ENCODE measurements at places on chromosomes 1 and 21.

- DNase-seq = no peak
Measured at GRCh38 chr1:185670187-185670627, 64.0 kb upstream of the HMCN1 start.

DNA sequence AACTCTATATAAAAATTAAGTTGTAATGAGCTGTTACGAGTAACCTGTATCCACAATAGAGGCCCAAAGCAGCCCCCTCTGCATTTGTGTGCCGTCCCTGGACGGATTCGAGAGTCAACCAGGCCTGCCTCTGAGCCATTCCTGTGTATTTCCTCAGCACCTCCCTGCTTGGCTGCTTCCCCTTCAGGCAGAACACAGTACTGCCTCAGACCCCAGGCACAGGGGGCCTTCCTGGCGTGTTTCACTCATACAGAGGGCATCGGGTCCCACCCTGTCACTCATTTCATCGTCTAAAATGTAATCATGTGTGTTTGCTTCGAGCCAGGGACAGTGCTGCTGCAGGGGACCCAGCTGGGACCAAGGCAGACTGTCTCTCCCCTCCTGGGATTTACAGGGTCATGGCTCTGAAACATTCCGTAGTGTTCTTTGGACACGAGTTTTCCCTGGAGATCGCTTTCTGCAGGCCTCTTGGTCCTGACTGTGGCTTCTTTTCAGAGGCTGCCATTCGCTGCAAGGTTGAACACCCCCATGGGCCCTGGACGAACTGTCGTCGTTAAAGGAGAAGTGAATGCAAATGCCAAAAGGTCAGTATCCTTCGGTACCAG lies 19.4 kb downstream of the LGALS8 start:
- DNase-seq = no peak

- DNase-seq = no peak
Measured at GRCh38 chr1:26203642-26204318, 13.4 kb downstream of the CATSPER4 start.

DNA sequence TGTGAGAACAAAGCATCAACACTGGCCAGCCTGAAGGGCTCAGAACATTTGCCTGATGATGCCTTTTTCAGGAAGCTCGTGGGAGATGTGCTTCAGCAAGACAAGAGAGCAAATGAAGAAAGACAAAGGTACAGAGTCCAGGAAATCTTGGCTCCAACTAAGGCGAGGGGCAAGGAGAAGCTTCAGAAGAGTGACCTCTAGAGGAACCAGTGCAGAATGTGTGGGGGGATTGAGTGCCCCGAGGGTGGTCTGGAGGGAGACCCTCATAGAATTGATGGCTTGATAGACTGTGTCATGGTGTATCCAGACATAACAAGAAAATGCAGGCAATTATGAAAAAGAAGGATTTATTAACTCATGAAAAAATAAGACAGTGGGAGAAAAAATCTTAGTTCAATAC lies 15.3 kb upstream of the NLRP3 start:
- no peak for DNase-seq

DNA sequence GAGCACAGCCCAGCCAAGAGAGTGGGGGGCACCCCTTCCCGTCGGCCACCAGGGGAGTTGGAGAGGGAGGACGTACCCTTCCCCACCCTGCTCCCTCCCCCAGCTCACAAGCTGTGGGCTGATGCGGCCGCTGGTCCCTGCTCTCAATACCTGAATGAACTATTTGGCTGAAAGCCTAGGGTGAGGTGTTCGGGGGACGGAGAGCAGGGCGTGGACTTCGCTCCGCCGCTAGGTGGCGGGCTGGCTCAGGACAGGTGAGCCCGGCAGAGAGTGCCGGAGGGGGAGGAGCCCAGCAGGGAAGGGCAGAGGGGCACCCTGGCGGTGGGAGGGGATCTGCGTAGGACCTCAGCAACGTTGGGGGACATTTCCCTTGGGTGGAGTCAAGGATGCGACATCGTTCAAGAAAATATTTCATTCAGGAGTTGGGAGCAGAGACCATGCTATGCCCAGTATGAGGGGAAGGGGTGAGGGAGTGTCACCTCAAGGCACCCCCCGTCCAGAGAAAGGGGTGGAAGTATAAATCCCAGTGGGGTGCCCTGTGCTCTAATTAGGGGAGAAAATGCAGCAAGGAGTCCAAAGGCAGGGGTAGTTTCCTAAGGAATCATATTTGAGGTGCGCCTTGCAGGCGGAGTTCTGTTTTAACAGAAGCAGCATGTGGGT lies 12.0 kb upstream of the RHBG start:
- peak; percentile 77 for DNase-seq

DNA sequence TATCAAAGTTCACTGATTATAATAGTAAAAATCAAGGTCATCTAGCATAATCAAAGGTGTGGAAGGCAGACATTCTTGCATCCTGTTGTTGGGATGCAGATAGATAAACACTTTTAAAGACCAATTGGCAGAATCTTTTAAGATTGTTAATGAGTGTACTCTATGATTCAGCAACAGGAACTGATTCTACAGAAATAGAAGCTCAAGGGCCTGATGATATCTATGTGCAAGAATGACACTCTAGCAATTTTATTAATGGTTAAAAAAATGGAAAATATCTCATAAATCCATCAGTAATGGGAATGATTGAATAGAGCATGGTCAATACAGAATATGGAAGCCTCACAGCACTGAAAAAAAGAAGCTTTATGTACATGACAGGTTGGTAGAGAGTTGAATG lies 2.2 kb upstream of the ATP1A4 start:
- DNase-seq = no peak

DNA sequence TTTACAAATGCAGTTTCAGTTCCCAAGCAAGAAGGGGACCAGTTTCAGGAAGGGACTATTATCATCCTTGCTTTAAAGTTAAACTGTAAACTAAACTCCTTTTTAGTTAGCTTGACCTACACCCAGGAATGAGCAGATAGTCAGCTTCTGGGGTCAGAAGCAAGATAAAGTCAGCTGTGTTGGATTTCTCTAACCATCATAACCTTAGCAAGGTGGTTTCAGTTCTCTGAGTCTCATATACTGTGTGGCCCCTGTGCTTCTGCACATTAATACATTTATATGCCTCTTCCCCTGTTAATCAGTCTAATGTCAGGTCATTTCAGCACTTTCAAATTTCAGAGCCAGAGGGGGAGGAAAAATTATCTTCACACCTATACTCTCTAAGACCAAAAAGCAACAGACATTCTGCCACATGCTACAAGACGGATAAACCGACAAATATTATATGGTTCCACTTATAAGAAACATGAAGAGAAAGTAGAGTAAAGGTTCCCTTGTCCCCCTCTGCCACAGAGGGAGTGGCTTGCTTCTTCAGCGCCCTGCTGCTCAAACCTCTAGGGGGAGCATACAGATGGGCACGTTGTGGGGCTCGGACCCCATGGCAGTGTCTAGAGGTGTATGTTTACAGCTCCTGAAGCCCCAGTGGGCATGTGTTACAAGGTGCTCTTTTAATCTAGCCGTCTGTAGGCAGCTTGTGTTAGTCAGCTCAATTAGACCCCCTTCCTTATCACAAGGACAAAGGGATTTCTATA lies 89.1 kb downstream of the SMYD3 start:
- DNase-seq = no peak

GRCh38 chr1:81549588-81550127 lies 251.1 kb upstream of the ADGRL2 start:
- DNase-seq = no peak

DNA sequence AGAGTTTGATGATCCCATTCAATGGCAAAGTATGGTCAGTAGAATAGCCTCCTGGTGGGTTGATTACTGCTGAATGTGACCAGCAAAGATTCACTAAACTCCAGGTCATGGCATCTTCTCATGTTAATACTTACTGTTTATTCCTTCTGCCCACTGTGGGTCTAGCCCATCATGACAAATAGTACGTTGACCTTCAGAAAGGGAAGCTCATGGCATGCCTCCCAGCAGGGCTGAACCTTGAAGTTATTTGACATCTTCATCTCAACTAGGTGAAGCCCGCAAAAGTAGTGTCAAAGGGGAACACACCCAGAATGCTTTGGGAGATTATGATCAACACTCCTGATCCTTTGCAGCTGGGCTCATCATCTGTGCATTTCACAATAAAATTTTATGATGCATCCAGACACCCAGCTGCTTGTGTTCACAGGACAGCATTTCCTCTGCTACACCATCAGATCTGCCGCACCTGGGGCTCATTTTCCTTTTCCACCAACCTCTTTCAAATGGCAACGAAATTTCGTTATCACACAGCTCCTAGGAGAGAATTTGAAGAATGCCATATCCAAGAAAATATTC lies 49.6 kb downstream of the HLX start:
- no peak for DNase-seq

- DNase-seq = no peak
Measured at GRCh38 chr1:208007938-208008342, 97.0 kb upstream of the CD34 start.

- no peak for DNase-seq
Measured at GRCh38 chr1:160623862-160624261, 23.0 kb downstream of the SLAMF1 start.

DNA sequence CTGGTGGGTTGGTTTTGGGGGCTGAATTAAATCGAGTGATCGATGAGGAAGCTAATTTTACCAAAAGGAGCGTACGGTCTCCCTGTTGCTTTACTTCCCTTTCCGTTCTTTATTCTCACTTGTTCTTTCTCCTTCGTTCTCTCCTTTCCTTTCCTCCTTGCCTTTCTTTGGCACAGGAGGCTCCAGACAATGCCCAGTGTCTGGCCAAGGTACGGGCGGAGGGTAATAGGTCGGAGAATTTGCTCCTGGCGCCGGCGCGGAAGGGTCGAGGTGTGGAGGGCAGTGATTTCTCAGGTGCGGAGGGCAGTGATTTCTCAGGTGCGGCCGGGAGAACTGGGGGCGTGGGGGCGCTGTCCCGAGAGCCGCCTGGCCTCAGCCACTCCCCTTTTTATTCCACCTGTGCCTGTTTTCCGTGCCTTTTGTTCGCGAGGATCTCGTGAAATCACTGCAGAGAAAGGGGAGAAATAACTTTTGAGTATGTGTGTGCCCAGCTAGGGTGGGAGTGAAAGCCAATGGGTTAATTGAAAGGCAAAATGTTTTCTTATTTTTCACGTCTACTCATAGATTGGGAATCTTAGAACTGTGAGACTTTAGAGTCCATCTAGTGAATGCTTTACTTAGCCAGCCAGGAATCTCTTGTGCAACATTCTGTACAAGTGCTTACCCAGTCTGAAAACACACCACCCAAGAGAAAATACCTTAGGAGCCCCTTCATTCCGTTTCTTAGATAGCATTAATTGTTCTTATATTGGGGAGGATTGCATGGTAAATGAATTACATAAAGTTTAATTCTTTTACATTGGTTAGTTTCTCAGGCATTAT lies 1.3 kb downstream of the FNBP1L start:
- no peak for DNase-seq

DNA sequence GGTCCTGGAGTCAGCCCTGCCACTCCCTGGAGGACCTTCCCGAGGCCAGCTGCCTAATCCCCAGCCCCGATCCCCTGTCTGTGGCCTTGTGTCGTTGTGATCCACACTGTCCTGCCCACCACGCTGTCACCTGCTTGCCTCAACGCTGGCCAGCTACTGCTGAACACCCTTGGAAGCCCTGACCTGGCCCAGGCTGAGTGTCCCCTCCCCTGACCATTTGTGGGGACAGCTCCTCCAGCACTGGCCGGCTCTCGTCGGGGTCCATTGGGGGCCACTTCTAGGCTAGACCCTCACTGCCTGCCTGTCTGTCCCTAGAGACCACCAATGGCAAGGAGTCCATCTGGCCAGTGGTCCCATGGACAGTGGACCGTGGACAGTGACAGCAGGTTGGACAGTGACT lies 12.0 kb upstream of the UMODL1 start:
- DNase-seq = no peak

DNA sequence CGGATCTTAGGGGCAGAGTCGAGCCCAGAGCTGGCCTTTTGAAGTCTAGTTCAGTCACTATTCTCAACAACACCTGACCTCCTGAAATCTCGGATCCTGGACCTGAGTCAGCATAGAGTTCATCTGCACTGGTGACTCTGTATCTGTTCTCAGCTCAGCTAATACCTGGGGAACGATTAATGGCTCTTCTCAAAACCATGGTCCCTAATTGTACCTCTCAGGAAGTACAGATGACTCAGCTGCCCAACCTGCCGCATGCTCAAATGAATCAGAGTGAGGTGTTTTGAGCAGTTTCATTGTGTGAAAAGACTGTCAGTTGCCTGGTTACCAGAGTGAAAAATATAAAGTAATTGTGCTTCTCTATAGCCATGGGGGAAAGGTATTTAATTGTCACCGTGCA lies 89.2 kb downstream of the SLC35F3 start:
- DNase-seq = no peak

GRCh38 chr1:19309123-19309813 lies 2.7 kb downstream of the AKR7A2 start:
- no peak for DNase-seq

DNA sequence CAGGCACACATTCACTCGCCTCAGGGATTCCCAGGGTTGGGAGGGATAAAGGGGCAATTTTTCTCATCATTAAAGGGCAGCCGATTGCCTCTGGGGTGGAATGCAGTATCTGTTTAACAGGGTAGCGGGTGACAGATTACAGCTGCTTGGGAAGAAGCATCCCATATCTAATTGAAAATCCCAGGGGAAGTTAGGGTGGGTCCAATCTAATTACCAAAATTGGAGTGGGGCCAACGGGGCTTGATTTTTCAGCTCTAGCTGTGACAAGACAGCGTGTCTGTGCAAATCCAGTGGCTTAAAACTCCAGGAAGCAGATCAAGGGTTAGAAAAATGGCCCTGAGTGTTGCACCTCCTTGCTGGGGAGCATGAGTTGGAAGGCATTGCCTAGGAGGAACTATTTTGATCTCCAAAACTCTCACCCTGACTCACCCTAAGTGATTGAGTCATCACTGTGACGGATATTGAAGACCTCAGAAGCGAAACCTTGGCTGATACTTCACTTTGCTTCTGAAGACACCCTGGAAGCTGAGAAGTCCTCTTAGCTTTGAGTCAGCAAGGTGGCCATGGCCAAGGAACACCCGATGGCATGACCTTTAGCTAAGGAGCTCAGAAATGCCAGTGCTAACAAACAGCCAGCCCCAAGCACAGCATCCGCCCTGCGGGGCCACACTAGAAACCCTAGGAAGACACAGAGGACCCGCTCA lies 46.0 kb downstream of the GRHL3 start:
- DNase-seq = peak; percentile 49

DNA sequence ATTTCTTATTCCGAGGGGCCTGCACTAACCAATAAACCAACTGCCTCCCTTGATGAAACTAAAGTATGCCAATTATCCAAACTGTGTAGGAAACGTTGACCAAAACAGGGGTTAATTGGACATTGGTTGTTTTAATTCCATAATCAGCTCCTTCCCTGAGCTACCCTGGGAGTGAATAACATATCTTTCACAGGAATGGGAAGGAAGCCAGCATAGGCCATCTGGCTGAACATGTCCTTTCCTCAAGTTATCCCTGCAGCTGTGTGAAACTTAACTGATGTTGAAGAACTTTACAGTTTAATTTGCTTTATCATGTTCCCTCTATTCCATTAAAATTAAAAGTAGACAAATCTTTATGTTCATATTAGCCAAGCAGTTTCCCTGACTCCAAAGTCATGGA lies 75.4 kb downstream of the NRIP1 start:
- DNase-seq = no peak
